ENCODE measurements at places on chromosomes 16 and 17.

DNA sequence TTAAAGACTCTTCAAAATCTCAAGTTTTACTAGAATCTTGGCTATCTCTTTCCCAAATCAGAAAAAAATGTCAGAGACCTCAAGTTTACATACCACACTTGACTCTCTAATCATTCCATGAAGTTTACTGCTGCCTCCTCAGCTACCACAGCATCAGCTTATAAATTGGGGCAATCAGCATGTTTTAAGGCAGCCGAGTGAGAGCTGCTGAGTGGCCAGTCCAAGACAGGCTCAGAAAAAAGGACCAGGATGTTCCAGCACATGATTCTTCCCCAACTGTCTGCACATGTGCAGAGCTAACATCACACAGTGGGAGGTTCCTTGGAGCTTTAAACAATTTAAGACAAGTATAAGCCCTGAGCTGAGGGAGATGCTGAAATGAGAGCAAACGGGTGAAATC, 140.6 kb upstream of the NUDT7 start:
- DNase-seq, result no peak

- DNase-seq, result no peak
These were observed 39.7 kb upstream of the PVALEF start for GRCh38 chr17:81125573-81126081.

DNA sequence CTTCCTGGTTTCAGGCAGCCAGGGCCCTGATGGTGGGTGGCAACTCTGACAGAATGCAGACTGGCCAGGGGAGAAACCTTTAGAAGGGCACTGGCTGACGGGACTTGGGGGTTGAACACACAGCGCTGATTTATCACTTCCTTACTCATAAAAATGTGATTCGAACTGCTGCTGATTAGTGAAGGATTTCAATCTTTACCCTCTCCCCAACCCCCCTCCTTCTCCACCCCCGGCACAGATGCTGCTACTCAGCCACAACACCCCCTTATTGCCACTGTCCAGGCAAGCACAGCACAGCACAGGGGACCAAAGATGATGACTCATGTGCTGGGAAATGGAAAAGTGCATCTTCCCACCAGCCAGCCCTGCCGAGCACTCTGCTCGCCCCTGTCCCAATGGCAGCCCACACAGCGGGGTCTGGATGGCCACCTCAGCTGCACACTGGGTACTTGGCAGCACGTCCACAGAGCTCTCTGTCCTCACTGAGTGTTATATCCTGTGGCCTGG, 70.1 kb downstream of the SMG6 start:
- peak; percentile 55 for DNase-seq

DNA sequence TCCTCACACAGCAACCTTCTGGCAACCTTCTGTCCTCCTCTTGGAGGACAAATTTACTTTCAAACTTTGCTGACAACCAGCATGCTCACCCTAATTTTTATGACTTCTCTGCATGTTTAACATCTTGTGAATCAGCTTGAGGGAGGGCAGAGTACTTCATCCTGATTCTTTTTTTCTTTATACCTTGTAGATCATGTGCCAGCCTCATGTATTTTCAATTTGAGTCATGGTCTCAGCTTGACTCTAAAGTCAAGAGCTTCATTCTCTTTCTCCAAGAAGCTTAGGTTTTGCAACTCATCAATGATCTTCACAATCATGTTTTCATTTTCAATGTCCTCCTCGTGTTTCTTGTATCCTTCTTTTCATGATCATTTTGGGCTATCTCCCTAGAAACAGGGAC, 3.6 kb upstream of the KRTAP9-7 start:
- DNase-seq, result no peak

Data from kidney (tissue), 22 donors.